NCI-H524 treated with DMSO at 0.1 percent for 48 hours (cell line): ENCODE measurements at places on chromosomes 11 and 22.

GRCh38 chr22:50600538-50600937 is at the start of gene MAPK8IP2:
TSS of gene MAPK8IP2 (plus strand) at chr22:50600793. CDS start at chr22:50600819, 26 bp downstream.
- no peak for DNase-seq

DNA sequence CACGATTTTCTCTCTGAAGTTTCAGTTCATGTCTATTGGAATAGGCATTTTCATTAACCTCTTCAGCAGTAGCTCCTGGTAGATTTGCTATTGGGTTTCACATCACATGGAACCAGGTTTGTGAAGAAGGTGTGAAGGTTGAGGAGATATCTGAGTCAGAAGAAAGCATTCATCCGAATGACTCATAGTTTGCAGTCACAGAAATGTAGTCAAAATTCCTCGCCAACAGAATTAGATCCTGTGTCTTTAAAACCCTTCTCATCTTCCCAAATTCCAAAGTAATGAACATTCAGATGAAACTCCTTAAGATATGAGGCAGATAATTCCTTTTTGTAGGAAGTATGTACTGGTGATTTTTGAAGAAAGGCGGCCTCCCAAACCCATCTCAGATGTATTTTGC is 125.0 kb upstream of the LARGE1 start:
- DNase-seq, result no peak

- DNase-seq, result no peak
These were observed 192.3 kb downstream of the KIRREL3 start for GRCh38 chr11:126808296-126808695.

- no peak for DNase-seq
These were observed 50.6 kb downstream of the C11orf96 start for GRCh38 chr11:43992834-43993637.

- no peak for DNase-seq
These were observed 8.9 kb downstream of the PISD start for GRCh38 chr22:31652911-31653684.

GRCh38 chr11:37474889-37475288 is 876.9 kb upstream of the RAG2 start:
- no peak for DNase-seq

- no peak for DNase-seq
These were observed 51.3 kb upstream of the HMGXB4 start for GRCh38 chr22:35205961-35206360.

DNA sequence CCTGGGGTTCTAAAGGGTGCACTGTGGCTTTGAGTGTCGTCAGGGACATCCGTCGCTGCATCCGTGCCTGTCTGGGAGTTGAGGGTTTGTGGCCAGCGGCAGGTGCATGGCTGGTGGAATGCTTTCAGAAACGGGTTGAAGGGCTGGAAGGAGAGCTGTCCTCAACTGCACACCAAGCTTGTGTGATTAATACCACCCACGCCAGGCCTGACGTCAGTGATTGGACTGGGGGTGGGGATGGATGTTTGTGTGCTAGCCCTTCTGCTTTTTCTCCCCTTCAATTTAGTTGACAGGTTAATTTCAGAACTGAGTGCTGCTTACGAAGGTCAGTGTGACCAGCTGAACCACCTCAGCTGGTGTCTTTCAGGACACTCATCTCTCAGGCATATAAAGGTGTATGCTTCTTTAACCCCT is 3.2 kb upstream of the GAB2 start:
- DNase-seq, result no peak

- no peak for DNase-seq
These were observed 354.9 kb downstream of the SHANK2 start for GRCh38 chr11:70897429-70897828.

- DNase-seq, result no peak
These were observed 12.4 kb downstream of the CRY2 start for GRCh38 chr11:45859661-45860140.

DNA sequence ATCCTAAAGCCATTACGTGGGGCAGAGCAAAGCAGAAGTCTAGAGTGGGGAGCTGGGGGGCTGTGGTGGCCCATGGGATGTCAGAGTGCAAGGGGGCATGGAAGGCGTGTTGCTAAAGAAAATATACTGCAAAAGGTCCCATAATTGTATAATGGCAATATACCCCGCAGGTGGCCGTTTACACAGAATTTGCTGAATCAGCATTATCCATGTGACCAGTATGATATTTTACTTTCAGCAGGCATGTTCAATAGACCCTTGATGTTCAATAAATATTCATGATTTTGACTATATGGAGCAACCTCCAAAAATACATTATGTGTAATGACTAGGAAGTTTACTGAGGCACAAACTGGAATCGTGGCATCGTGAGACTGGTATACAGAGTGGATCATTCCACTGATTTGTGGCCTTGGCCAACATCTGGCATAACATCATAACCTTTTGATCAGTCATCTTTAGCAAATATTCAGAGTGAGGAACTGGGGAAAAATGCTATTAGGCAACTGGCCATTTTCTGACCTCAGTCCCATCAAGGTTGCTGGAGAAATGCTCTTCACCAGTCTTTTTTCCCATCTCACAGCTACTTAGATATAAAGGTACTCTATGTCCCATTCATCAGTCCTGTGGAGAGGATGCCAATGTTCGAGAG is 29.3 kb upstream of the PPP2R1B start:
- no peak for DNase-seq

- DNase-seq, result no peak
These were observed 30.1 kb upstream of the PAMR1 start for GRCh38 chr11:35555488-35555887.

DNA sequence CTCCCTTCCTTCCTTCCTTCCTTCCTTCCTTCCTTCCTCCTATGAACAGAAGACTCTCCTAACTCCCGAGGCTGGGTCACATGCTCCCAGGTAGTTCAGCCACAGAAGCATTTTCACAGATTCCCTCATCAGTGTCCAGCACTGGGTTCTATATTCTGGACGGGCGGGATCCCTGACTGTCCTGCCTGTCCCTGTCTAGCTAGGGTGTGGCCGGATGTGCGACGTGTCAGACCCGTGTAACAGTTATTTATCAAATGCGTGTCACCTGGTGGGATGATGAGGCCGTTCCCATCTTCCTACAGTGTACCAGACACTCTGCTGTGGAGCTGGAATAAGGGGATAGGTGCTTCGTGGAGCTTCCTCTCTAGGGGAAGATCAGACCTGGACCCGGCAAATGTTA is 901.0 kb downstream of the BRD1 start:
- DNase-seq, result no peak

GRCh38 chr11:47373876-47374719 is 4.2 kb downstream of the SPI1 start:
- no peak for DNase-seq

- DNase-seq, result no peak
These were observed 83.6 kb upstream of the ZBED5 start for GRCh38 chr11:10941414-10941813.

DNA sequence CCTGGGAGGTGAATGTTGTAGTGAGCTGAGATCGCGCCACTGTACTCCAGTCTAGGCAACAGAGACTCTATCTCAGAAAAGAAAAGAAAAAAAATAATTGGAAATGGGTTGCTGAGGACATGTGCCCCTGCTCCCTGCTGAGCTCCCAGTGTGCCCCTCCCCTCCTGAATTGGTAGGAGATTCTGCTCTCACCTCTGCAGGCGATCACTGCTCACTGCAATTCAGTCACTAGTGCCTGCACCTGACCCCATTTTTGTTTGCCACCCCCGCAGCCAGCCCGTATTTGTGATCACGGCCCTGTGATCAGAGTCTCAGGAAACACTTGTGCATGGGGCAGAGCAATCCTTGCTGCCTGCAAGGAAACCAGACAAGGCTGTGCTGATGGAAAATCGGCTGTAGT is 16.3 kb upstream of the SEC14L3 start:
- DNase-seq, result no peak

GRCh38 chr11:130180491-130180890 is 20.9 kb downstream of the ST14 start:
- DNase-seq, result no peak

- no peak for DNase-seq
These were observed 4.1 kb downstream of the SUN2 start for GRCh38 chr22:38751422-38752346.

GRCh38 chr11:126637795-126638175 is 282.3 kb downstream of the ST3GAL4 start:
- no peak for DNase-seq

DNA sequence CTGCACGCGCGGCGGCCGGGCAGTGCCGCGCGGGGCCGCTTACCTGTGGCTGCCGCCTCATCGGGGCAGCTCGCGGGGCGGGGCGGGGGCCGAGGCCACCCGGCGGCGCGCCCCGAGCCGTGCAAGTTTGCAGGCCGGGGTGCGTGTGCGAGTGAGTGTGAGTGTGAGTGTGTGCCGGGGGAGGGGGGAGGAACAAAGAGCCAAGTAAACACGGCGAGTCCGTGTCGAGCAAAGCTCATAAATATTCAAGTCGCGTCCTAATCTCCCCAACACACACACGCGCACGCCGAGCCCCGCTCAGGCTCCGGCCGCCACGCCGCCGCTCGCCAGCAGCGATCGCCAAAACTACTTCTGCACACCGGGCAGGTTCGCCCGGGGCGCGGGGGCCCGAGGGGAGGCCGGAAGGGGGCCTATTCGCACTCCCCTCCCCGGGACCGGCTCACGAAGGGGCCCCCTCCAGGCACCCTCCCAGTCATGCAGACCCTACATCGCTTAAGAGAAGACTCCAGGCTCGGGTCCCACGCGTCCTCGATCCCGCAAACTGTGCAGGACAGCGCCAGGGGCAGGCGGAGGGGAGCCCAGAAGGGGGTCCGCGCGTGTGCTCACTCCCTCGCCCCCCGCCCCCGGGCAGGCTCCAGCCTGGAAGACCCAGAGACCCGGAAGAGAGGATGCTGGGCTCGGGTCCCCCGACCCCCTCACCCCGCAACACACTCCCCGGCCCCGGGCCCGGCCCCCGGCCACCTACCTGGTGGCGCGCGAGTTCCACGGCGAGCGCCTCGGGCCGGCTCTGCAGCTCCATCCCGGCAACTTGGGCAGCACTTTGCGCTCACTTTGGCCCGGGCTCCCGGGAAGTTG is 827 bp downstream of the PHF21B start:
- no peak for DNase-seq

- DNase-seq, result no peak
These were observed 38.5 kb upstream of the CHKA start for GRCh38 chr11:68159665-68160064.

DNA sequence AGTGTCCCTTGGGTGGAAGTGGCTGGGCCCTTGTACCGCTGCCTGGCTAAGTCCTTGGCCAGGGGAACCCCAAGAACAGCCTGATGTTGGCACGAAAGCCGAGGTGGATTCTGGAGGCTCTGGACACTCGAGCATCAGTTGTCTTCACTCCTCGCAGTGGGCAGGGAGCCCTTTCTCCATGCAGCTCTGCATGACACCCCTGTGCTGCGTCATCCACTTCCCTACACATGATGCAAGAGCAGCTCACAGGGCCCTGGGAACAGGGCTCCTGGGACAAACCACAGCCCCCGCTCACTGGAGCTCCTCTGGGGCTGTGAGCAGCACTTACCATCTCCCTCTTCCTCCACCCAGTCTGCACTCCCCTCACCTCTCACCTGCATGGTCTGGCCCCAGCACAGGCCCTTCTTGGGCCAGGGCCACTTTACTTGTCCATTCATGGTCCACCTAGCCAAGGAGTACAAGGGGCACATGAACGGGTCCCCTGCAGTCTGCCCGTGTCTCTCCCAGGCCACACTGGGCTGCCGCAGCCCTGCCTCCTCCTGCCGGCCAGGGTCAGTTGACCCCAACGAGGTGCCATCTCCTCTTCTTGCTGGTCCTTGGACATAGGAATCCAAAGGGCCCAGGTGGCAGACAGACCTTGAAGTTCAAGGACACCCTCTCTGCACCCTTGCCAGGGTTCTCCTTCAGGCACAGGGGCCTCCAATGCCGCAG is 66.5 kb downstream of the IGF2 start:
- no peak for DNase-seq

DNA sequence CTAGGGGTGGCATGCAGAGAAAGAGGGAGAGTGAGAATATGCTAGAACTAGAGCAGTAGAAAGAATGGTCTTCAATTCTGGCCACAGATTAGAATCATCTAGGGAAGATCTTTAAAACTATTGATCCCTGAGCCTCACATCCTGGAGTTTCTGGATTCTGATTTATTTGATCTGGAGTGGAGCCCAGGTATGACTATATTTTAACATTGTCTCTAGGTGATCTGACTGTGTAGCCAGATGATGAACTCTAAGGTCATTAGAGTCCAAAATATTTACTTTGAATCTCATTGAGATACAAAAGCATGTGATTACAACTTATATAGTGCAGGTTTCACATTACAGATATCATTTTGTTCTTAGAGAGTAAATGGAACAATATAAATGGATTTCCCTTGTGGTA is 79.7 kb downstream of the FDX1 start:
- no peak for DNase-seq

DNA sequence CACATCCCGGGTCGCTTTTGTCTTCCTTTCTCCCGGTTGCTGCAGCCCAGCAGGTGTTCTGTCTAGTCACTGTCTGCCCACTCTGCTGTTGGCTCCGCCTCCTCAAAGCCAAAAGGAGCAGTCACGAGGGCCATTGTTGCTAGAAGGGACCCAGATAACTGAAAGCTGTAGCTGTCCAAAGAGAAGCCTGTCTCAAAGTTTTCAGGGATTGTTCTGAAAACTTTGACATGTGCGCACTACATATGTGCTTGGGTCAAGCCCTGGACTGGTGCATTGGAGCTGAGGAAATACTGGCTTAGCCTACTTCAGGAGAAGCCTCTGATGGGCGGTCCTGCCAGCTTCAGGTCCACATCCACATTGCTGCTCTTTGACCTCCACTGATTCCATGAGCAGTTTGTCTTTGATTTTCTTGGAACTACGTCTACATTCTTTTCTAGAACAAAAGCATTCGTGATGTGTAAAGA is 8.8 kb upstream of the OR2AT4 start:
- DNase-seq, result no peak

- DNase-seq, result no peak
These were observed 14.4 kb upstream of the SLC39A13 start for GRCh38 chr11:47394050-47394321.

GRCh38 chr11:111961389-111962300 is 24.5 kb downstream of the DIXDC1 start:
- DNase-seq, result no peak

GRCh38 chr11:76368490-76368889 is 12.4 kb downstream of the THAP12 start:
- no peak for DNase-seq
